ENCODE measurements at places on chromosomes 1 and 21.

DNA sequence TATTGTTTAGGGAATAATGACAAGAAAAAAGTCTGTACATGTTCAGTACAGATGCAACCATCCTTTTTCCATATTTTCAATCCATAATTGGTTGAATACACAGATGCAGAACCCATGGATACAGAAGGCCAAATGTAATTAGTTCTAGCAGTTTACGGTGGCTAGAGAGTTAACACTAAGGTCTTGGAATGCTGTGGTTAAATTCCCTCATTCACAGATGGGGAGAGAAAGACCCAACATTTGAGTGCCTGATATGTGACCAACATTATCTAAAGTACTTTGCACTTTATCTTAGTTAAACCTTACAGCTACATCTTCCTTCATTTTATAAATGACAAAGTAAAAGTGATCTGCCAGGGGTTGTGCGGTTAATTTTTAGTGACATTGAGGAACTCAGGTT lies 5.3 kb downstream of the SCMH1 start:
- no peak for DNase-seq

GRCh38 chr1:209633335-209633997 lies 18.8 kb downstream of the LAMB3 start:
- no peak for DNase-seq

DNA sequence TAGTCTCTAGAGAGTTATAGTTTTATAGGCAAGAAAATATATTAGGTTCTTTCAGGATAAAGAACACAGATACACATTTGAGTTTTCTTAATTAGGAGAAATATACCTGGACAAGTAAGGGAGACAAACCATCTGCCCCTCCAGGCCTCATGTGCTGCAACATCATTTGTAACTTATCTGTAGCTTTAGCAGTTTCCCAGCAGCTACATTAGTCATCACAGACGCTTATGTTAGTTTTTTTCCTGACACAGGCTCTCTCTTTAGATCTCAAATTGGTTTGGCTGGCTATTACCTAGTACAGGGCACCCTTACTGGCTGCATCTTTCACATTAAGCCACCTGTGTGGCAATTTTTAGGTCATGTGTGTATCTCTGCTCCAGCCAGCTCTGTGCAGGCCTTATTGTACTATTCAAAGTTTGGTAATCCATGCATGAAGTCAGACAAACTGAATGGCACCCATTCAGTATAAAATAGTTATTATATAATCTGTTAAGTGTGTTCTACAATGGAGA lies 25.9 kb downstream of the GNPAT start:
- no peak for DNase-seq

DNA sequence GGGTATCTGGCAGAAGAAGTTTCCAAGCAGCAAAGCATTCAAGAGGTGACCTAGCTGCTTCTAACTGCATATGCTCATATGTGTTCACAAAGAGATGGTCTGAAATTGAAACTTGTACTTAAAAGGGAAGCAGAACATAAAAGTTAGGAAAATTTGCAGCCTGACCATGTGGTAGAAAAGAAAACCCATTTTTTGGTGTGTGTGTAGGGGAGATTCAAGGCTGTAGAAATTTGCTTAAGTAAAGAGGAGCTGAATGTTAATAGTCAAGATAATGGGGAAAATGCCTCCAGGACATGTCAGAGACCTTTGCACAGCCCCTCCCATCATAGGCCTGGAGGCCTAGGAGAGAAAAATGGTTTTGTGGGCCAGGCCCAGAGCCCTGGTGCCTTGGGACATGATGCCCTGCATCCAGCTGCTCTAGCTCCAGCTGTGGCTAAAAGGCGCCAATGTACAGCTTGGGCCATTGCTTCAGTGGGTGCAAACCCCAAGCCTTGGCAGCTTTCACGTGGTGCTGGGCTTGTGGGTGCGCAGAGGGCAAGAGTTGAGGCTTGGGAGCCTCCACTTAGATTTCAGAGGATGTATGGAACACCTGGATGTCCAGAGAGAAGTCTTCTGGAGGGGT lies 54.9 kb downstream of the DHRS3 start:
- DNase-seq: no peak

DNA sequence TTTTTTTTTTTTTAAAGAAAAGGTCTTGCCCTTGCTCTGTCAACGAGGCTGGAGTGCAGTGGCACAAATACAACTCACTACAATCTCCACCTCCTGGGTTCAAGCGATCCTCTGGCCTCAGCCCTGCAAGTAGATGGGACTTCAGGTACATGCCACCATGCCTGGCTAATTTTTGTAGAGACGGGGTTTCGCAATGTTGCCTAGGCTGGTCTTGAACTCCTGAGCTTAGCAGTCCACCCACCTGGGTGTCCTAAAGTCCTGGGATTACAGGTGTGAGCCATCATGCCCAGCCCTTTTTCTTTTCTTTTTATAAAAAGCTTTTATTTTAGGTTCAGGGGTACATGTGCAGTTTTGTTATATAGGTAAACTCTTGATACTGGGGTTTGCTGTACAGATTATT lies 47.2 kb downstream of the TLR5 start:
- no peak for DNase-seq

- DNase-seq: no peak
Observed at GRCh38 chr1:211738691-211739301, 63.4 kb upstream of the NEK2 start.

GRCh38 chr21:18677632-18678031 lies 274.0 kb upstream of the TMPRSS15 start:
- DNase-seq: no peak

GRCh38 chr1:56374026-56374974 lies 205.1 kb downstream of the PLPP3 start:
- DNase-seq: no peak

DNA sequence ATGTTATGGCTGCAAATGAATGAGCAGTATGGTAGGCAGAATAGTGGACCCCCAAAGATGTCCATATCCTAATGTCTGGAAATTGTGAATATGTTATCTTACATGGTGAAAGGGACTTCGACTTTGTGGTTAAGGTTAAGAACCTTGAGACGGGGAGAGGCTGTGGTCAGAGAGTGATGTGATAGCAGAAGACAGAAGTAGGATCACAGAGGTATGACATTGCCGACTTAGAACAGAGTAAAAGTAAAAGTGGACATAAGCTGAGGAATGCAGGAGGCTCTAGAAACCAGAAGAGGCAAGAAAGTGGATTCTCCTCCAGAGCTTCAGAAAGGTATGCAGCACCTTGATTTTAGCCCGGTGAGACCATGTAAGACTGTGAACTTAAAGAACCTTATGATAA lies 74.6 kb downstream of the CTH start:
- no peak for DNase-seq

DNA sequence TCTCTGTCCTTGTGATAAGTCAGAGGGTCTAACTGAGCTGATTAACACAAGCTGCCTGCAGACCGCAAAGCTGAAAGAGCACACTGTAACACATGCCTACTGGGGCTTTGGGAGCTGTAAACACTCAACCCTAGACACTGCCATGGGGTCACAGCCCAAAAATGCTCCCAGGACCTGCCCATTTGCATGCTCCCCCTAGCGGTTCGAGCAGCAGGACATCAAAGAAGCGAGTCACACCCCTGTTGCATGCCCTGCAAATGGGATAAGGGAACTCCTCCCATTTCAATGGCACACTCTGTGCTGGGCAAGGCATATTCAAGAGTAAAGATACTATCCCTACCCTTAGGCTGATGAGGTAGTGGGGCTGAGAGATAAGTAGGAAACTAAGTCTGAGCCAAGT lies 22.8 kb downstream of the LCE3E start:
- DNase-seq: no peak

DNA sequence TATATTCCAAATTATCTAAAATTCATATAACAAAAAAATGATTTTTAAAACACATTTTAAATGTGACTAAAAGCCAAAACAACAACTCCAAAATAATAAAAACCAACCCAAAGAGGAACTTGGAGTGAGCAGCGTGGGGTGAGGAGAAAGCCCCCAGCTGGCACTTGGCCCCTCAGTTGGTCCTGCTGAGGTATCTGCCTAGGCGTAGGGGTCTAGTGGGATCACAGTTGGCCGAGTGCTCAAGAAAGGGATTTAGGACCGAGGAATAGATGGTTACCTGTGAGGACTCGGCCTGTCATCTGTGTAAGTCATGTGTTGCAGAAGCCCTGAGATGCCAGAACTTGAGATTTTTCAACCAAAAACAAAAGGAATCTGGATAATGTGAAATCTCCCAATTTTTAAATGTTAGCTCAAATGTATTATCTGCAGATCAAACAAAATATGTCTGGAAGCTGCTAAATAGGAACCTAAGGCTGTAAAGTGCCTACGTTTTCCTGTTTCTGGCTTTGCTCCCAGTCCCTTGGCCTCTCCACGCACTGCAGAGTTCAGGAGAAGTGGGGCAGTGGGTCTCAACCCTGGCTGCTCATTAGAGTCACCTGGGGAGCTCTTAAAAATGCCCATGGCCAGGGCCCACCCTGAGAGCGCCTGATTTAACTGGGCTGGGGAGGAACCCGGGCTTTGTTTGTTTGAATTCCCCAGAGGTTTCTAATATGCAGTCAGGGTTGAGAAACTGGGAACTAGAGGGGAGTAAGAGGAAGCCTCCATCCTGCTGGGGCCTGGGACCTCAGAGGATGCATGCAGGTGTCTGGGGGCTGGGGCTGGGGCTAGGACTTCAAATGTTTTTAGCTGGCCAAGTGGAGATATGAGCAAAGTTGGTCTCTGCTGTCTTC lies 38.5 kb upstream of the LDLRAP1 start:
- DNase-seq: no peak

DNA sequence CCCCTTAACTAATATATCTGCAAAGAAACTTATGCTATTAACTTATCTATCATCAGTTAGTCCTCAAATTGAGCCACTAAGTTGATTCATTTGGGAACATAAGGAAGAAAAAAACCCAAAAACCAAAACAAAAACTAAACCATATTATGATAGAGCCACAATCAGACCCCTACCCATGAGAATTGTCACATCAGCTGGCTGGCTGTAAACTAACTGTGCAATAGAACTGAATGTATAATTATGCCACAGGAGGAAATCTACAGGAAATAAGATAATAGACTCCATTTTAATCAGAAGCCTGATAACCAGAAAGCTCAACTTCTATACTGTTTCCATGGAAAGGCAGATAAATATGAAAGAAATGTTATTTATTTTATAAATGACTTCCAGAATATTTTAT lies 110.0 kb downstream of the RGL1 start:
- DNase-seq: no peak

Measured in AG04450 (cell line).